Germinal center (tissue), 1 donor: ENCODE measurements at places on chromosomes 16 and 17.
A peak's percentile ranks its signal among the peaks of the same experiment; 100 is the strongest.

DNA sequence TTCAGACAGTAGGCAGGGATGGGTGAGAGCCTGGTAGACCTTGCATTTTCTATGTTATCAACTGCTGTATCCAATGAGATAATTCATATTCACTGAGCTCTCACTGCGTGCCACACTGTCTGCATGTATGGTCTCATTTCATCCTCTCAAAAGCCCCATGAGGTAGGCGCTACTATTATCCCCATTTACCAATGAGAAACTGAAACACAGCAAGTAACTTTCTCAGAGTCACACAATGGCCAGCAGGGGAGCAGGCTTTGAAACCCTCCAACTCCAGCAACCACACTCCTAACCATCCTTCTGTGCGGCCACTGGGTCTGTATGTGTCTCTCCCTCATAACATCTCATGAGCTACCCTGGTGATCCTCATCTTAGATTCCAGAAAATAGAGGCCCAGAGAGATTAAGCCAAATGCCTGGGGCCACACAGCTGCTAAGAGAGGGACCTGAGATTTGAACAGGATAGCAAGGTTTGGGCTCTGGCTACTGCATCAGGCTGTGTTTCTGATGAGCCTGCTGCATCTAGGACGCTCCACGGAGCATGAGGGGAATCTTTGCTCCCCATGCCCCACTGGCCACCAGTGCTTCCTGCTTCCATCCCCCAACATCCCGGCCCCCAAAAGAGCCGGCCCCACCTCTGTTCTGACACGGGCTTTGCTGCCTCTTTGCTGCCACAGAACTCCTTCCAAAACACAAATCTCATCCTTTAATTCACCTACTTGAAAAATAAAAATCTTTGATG lies 3.2 kb downstream of the CCR7 start:
- no peak for DNase-seq

DNA sequence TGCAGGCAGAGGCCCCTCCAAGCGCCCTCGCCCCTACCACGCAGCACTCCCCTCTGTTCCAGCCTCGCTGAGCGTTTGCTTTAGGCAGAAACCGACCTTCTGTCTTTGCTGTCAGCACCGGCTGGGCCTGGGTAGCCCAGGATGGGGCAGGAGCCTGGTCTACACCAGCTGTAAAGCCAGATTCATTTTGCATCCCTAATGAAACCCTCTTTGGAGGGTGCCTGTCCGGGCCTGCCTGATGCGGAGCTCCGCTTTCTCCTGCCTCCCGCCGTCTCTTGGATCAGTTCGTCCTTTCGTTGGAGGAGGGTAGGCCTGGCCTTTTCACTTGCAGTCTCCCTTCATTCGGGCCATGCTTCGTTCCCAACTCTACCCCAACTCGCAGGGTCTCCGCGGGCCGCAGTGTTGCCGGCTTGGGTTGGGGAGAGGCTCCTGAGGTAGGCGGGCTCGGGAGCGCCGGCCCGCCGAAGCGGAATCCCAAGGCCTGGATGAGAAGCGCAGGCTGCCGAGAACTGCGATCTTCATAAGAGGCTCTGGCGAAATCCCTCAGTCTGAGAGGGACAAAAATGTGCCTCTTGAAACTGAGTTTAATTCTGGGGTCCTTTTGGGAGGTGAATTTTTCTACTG lies 4.8 kb upstream of the HOXB8 start:
- DNase-seq, result no peak

DNA sequence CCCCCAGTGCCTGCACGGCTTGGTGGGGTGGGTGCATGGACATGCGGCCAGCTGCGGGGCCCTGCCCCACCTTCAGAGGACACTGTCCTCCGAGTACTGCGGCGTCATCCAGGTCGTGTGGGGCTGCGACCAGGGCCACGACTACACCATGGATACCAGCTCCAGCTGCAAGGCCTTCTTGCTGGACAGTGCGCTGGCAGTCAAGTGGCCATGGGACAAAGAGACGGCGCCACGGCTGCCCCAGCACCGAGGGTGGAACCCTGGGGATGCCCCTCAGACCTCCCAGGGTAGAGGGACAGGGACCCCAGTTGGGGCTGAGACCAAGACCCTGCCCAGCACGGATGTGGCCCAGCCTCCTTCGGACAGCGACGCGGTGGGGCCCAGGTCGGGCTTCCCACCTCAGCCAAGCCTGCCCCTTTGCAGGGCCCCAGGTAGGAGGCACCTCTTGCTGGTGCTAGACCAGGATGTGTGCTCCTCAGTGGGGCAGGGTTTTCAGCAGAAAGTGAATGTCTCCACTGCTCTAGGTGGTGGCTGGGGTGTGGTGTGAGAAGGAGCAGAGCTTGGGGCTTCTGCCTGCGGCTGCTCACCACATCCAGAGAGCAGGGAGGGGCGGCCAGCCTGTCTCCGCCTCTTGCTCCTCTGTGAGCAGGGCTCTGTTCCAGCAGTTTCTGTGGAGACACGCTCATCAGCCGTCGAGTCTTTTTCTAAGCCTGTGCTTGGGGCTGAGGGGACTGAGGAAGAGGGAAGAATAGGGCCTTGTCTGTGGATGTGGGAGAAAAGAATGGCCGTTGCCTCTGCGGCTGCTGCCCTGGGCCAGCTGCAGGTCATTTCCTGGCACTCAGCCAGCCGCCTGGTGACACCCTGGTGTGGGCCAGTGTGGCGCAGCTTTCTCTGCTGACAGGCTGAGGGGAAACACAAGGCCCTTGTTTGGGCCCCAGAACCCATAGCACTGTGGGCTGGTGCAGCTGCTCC lies 2.2 kb downstream of the ZNF276 start:
- no peak for DNase-seq

DNA sequence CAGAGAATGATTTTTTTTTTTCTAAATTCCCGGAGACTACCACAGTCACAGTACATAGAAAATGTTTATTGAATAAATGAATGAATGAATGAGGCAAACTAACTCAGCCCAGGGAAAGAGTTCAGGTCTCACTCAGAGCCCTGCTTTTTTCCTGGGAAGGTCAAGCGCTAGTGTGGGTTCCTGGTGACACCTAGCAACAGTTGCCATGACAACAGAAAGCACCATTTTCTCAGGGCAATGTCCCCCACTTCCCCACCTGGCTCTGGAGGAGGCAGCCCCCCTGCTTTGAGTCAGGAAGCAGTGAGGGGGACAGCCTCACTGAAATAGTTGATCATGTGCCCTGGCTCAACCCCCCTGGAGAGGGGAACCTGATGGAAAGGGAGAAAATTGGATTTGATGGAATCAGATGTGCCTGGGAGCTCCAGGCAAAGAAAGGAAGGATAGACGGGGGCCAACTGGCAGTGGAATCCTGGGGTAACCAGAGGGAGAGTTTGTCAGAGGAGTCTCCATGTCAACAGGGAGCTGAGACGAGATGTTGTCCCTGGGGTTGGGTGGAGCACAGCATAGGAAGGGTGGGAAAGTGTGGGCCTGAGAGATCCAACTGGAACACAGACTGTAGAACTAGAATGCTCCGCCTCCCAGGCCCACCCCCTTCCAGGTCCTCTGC lies 242.2 kb upstream of the CCL2 start:
- DNase-seq, result no peak

DNA sequence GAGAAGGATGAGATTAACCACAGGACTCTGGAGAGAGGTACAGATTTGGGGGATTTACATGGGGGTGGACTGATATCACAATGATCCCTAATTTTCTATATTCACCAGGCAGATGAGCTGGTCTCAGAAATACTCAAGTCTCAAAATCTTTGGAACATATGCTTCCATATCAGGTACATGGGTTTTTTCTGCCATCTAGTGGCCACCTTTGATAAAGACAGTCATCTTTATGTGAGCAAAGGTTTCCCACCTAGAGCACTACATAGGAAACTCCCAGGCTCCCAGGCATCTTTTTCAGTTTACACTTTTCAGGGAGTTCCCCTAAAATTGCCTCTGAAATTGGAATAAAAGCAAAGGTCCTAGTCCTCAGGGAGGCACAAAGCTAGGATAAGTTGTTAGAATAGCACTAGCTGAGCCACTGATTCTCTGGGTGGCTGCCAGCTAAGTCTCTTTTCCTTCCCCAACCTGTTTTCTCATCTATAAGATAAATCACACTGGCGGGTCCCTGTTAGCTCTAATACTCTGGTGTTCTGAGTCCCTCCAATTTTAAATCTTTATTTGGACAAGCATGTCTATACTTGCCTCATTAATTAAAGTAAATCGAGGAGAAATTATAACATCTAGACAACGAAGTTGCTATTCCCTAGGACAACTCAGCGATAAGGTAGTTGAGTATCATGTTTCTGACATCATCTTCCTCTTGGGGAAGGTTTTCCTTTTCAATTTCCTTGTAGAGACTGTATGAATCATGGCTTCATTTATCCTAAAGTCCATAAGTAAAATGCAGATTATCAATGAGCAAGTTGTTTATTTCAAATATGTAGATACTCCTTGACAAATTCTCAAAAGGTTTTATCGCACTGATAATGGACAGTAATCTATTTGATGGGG lies 19.0 kb upstream of the MON1B start:
- peak; percentile 48 for DNase-seq

DNA sequence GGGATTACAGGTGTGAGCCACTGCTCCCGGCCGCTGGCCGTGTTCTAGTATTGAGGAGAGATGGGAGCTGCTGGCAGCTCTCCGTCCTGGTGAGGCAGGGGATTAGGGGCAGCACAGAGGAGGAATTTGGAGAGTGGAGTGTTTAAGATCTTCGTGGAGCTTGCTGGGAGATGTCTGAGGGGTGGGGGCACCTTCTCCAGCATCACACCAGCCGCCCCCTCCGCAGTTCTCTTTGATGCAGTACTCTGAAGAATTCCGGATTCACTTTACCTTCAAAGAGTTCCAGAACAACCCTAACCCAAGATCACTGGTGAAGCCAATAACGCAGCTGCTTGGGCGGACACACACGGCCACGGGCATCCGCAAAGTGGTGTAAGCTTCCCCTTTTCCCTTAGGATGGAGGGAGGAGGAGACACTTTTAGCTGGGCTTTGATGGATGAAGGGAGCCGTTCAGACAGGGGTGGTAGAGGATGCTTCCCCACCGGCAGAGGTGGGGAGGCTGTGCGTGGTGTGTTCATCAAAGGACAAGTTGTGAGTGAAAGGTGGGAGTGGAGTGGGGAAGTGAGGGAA lies 11.9 kb downstream of the ITGAM start:
- no peak for DNase-seq

DNA sequence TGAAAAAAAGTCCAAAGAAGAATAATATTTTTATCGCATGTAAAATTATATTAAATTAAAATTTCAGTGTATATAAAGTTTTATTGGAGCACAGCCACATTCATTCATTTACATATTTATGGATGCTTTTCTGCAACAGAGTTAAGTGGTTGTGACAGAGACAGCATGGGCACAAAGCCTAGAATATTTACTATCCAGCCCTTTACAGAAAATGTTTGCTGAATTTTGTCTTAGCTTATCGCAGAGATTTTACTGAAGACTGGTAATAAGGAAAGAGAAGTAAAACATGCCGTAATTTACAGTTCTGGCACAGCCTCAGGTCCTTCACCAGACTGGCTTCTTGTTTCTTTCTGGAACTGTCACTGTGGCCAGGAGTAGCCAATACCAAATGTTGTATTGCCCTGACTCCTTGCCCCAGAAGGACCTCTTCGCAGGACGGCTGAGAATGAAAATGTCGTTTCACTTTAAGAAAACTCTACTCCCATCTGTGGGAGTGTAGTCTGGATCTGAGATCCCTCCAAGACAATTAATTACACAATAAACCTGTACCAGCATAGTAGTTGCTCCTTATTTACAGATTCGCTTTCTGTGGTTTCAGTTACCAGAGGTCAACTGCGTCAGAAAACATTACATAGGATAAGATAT lies 94.9 kb upstream of the GOT2 start:
- no peak for DNase-seq

DNA sequence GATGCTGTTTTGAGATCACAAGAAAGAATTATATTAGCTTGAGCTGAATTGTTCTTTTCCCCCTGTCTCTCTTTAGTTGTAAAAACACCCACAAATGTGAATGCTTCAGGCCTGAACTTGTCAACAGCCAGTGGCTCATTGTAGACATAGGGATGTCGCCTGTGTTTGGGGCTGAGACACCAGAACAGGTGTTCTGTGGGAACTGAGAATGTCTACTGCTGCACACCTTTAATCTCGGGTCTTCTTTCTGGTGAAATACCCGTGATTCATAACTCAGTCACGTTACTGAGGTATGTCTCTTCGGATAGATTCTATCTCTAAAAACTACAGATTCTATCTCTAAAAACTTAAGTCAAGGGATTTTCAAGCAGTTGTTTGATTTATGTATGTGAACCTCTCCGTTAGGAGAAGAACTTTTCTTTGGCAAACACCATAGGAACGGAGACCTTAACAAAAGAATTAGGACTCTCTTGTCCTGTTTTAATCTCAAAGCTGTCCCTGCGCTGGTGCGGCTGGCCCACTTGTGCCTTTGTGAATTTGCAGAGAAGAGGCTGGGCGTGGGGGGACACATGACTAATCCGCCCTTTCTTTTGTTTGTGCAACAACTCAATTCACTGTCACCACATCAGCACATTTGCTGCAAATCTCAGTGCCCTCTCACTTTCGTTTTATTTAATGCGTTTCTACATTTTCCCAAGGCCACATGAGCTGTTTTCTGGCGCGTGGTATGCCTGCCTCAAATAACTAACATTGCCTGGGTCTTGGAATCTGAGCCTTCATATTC lies 643.0 kb downstream of the MAF start:
- DNase-seq, result no peak
